ENCODE measurements at places on chromosomes 5 and 9. TPM values are rescaled to one million over a fixed set of nuclear protein-coding genes. Genes with fewer than 3 reads are reported as not detected.

The ARSI gene
- total RNA-seq, result 0.19 TPM

The IFNA21 gene
- total RNA-seq, result not detected

The NRG2 gene
- 0.96 TPM for total RNA-seq

The SPARC gene
- total RNA-seq, result 1,259 TPM

The PLAC8L1 gene
- 0.29 TPM for total RNA-seq

The SPINK13 gene
- not detected for total RNA-seq

The ADAMTS13 gene
- total RNA-seq, result 0.98 TPM

The ACOT12 gene
- not detected for total RNA-seq

The SLC25A2 gene
- total RNA-seq, result 0.48 TPM

The CNTNAP3 gene
- 102 TPM for total RNA-seq

The CYLC2 gene
- not detected for total RNA-seq

The AGXT2 gene
- total RNA-seq, result not detected

The ANXA1 gene
- 877 TPM for total RNA-seq

The RALGPS1 gene
- 2.9 TPM for total RNA-seq

The SVEP1 gene
- 0.33 TPM for total RNA-seq

The NIM1K gene
- not detected for total RNA-seq

The ARSK gene
- 4.6 TPM for total RNA-seq

The FCN2 gene
- not detected for total RNA-seq

The PCDHGC5 gene
- total RNA-seq, result 1.4 TPM

The LCN15 gene
- not detected for total RNA-seq

The TIMD4 gene
- not detected for total RNA-seq

The OXCT1 gene
- total RNA-seq, result 26.1 TPM

The PCDHA1 gene
- not detected for total RNA-seq

The NTMT1 gene
- total RNA-seq, result 26.7 TPM

The ARRDC3 gene
- 73.6 TPM for total RNA-seq

The CATSPER3 gene
- under 0.01 TPM for total RNA-seq

The OR1J2 gene
- 0.19 TPM for total RNA-seq

The DCAF10 gene
- total RNA-seq, result 24.5 TPM

The GALNT12 gene
- total RNA-seq, result 0.76 TPM

The C5orf46 gene
- total RNA-seq, result not detected

The REEP2 gene
- 4.6 TPM for total RNA-seq

The SLC25A25 gene
- 22.5 TPM for total RNA-seq

The FOXD4L6 gene
- 0.33 TPM for total RNA-seq

The CCDC127 gene
- total RNA-seq, result 3.6 TPM

The ADAMTS12 gene
- 0.19 TPM for total RNA-seq

The HMCN2 gene
- under 0.01 TPM for total RNA-seq

All from vein endothelial cell (primary cell).